ENCODE measurements at places on chromosomes 13 and 19. TPM values are rescaled to one million over a fixed set of nuclear protein-coding genes. Genes with fewer than 3 reads are reported as not detected.

DNA sequence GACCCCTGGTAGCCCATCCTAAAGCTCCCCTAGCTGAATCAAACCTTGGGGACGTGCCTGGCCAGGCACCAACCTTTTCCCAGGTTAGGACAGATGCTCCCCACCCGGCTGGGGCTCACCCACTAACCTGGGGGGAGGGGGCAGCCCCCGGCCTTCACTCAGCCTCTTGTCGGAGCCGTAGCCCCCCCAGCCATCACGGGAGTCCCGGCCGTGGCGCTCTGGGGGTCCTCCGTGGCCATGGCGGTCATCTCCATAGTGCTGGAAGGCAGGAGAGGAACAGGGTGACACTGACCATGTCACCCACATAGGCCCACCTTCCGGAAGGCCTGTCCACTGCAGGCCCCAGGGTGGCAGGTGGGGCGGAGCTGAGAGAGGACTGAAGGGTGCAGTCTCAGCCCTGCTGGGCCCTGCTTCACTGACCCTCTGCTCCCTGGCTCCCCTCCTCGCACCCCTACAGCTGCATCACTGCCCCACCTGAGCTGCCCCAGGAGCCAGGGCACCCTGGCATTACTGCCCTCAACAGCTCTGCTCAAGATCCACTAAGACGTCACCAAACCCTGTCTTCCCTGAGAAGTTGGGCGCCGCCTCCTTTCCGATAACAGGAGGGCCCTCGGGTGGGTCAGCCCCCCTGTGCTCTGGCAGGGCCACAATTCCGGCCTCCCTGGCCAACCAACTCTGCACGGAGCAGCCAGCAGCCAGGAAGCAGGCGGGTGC lies 22.6 kb upstream of the TINCR start:
- DNase-seq, result no peak

- DNase-seq, result no peak
Observed at GRCh38 chr19:14517446-14517839, 754 bp downstream of the DNAJB1 start.

DNA sequence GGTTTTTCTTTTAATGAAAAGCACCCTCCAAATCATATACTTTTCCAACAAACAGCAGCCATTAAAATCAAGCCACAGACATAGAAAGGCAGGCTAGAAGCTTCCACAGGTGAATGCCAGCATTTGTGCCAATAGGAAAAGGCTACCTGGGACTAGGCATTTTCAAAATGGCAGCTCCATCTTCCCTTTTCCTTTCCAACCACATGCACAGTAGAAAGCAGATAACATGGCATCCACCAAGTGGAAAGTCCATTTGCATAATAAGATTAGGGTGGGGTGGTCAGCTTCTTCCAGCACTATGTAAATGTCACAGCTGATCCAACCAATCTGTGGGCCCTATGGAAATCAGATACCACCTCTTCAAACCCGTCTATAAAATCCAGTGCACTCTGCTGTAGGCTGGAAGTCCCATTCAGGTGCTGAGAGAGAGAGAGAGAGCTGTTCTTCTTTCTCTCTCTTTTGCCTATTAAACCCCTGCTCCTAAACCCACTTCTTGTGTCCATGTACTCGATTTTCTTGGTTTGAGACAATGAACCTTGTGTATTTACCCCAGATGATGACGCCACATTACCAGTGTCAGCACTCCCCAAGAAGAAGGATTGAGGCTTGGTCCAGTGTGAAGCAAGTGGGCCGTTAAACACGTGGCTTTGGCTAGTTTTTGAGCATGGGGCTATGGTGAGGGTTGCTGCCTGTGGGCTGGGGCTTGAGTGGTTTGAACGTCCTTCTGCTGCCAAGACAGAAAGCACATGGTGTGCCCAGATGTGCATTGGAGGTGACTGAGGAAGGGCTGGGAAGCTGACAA lies 24.2 kb upstream of the IGFL1 start:
- no peak for DNase-seq

- DNase-seq, result no peak
Observed at GRCh38 chr13:92994056-92994455, 232.6 kb upstream of the GPC6 start.

- no peak for DNase-seq
Observed at GRCh38 chr13:100789025-100789424, 114.4 kb upstream of the TMTC4 start.

GRCh38 chr13:111158136-111158805 lies 43.2 kb downstream of the ARHGEF7 start:
- DNase-seq, result no peak

GRCh38 chr19:3604987-3605343 lies 1.7 kb downstream of the TBXA2R start:
- DNase-seq, result no peak

The KCNC3 gene
- total RNA-seq, result 10.6 TPM

The ZNF492 gene
- not detected for total RNA-seq
